Esophagus squamous epithelium (tissue), 5 donors: ENCODE measurements at places on chromosomes 2 and 18.

- DNase-seq = no peak
These were observed 1.4 kb downstream of the PCBP1 start for GRCh38 chr2:70088598-70089219.

DNA sequence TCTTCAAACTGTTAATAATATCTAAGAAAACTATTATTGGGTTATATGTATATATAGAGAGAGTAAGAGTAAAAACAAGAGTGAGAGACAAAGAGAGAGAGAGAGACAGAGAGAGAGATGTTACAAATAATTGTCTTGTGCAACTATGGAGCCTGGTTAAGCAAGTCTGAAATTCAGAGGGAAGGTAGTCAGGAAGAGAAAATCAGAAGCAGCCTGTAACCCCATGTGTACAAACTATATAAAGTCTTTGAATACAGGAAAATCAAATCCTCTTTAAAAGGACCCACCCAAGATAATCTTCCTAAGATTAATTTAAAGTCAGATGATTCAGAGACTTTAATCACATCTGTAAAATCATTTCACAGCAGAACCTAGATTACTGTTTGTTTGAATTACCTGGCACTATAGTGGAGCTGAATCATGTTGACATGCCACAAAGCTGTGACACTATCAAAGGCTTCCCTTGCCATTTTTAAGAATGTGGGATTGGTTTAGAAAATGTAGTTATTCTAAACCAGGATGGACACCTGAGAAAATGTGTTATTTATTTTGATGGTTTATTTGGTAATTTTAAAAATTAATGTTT is 301.7 kb upstream of the FSIP2 start:
- no peak for DNase-seq

GRCh38 chr2:158815166-158815565 is 20.0 kb downstream of the DAPL1 start:
- DNase-seq = no peak

- DNase-seq = no peak
These were observed 22.9 kb upstream of the GPR55 start for GRCh38 chr2:230947908-230948365.

GRCh38 chr2:69755862-69756467 is 14.0 kb downstream of the ANXA4 start:
- no peak for DNase-seq

- no peak for DNase-seq
These were observed 75.2 kb downstream of the TMEFF2 start for GRCh38 chr2:192119536-192119935.

GRCh38 chr18:27762054-27762453 is 414.9 kb downstream of the CDH2 start:
- DNase-seq = no peak

GRCh38 chr18:79693561-79694205 is 14.1 kb downstream of the CTDP1 start:
- no peak for DNase-seq

- DNase-seq = no peak
These were observed 189.7 kb downstream of the SP3 start for GRCh38 chr2:173775440-173775839.

DNA sequence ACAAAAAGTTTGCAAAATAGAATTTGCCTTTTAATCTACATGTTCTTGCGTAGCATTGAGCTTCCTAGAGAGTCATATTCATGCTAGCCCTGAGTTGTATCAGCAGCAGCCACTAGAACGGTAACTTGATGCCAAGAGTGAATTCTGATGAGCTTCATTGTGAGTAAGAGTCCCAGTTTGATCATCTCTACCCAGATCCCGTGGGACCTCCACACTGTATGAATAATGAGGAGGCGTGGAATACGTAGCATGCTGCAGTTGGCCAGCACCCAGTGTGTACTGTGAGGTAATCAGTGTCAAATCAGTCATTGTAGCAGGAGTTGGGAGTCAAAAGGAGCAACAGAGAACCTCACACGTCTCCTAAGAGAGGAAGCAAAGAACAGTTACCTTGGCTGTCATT is 197.9 kb downstream of the NEDD4L start:
- no peak for DNase-seq

DNA sequence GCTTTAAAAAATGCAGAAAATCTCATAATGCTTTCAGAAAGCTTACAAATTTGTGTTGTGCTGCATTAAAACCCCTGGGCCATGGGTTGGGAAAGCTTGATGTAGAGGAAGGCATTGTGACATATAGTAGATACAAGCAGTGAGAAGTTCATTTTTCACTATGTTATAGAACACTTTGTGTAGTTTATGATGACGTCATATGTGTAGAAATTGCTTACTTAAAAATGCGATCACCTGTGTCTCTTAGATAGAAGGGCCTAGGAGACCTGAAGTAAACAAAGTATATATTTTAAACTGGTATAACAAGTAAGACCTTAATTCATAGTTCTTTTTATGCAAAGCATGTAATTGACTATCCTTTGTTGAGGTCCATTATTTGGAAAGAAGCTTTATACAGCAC is 393.5 kb downstream of the ARHGAP15 start:
- DNase-seq = no peak

- no peak for DNase-seq
These were observed 28.9 kb upstream of the ARHGEF4 start for GRCh38 chr2:130807659-130808385.

GRCh38 chr2:60707750-60708371 is 48.2 kb upstream of the PAPOLG start:
- DNase-seq = no peak
